ENCODE measurements at places on chromosomes 3 and 15.

DNA sequence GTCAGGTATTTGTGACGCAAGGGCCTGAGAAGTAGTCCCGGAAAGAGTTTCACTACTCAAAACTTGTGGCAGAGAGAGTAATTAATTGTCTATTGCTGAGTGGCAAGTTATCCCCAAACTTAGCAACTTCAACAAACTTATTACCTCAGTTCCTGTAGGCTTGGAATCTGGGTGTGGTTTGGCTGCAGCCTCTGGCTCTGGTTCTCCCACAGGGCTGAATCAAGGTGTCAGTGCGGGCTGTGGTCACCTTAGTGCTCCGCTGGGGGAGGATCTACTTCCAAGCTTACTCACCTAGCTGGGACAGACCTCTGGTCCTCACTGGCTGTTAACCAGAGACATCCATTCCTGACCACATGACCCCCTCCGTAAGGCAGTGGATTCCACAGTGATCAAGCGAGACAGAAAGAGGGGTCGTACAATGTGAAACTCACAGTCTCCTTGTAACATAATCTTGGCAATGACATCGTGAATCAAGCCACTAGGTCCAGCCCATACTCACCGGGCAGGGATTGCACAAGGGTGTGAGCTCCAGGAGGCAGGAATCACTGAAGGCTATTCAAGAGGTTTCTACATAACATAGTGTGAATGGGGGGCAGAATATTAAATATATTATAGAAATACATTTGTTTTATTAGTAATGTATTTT, 138.3 kb downstream of the RYR3 start:
- no peak for DNase-seq

DNA sequence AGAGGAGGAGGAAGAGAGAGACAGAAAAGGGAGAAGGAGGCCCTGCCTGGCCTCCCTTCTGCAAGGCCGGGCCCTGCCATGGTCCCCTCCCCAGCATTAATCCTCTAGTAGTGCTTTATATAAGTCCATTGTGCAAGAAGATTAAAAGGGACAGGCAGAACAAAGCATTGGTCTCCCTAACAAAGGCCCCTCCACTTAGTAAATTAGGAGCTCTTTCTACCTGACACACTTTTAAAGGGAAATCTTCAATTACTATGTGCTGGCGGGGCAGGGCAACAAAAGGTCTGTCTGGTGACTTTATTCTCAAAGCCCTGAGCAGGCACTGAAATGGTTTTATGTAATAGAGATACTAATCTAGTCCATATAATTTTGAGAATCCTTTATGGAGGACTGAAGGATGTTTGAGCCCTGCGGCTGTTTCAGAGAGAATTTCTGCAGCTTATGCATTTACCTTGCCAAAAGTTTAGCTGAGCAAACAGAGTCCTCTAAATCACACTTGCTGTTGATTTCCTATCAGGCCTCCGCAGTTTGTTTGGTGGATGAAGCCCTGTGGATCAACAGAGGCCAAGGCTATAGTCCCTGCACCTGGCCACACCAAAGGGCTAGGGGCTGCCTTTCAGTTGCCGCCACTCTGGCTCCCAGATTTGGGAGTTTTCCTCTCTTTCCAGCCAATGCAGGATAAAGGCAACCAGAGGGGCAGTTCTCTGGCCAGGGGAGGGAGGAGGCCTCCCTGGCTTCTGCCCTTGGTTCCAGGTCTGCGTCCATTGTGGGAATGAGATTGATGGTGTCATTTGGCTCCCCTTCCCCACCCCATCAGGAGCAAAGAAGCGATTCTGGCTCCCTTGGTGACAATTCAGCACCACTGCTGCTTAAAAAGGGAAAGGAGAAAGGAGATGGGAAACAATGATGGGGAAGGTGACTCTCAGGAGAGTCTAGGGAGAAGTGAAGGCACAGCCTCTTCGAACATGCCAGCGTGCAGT, 148.0 kb downstream of the MEGF11 start:
- no peak for DNase-seq

DNA sequence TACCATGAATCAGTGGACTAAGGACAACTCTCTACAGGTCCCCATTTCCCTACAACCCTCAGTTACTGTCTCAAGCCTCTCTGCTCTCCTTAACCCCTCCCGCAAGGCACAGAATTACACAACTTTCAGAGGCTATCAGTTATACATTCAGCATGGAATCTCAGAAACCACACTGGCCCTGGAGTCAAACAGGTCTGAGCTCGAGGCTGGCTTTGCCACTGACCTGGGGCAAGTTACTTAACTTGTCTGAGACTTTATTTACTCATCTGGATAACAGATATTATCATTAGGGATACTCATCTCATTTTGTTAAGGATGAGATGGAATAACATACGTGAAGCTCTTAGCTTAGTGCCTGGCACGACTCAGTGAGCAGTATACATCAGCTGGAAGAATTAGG, 95.2 kb downstream of the WDR76 start:
- DNase-seq: no peak

GRCh38 chr15:89077750-89078149, 10.5 kb upstream of the ABHD2 start:
- no peak for DNase-seq

DNA sequence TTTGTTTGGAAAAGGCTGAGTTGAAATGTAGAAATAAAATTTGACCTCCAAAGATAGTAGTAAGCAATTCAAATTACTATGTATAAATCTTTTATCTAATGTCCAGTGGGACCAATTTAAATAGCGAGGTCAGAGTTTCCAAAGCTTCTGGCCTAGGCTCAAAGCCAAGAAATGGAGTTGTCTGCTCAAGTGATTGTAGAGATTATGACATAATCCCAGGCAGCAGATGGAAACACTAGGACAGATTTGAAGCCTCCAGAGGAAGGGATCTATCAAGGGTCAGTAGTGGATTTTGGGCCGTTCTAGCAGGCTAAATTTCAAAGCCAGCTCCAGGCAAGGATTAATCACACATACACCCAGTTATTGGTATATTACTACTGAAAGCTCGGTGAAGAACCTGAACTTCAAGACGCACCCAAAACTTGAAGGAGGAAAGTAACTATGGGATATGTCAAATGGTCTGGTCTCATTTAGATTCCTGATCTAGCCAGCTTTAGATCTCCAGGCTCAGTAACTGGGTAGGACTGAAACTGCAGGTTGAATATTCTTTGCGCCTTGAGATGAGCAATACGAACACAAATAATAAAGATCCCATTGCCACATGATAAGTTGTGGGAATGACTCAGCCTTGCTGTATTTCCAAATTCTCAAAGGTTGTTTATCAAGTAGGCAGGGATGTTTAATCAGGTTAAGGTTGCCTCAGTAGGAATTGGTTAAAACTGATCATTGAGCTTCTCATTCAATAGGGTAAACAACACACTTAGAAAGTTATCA, 30.9 kb upstream of the ARRDC4 start:
- no peak for DNase-seq

- DNase-seq: no peak
These were observed 10.8 kb downstream of the GATA2 start for GRCh38 chr3:128482175-128482574.

DNA sequence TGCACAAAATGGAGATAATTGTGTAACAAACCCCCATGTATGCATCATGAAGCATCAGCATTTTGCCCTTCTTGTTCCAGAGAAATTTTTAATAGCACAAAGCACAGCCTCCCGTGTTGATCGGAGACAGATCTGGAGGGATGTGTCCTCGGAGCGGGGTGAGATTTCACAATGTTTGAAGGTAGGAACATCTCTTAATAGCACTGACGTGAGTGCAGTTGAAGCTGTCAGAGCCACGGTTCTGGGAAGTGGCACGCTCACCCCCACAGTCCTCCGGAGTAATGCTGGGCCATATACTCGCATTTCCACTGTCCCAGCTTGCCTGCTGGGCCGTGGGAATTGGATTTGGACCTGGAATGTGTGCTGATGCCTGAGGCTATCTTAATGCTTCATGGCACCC, 24.1 kb downstream of the ARPP21 start:
- no peak for DNase-seq

Measured in femur (tissue), 1 donor.